ENCODE measurements at places on chromosomes 7 and 10. TPM values are rescaled to one million over a fixed set of nuclear protein-coding genes. Genes with fewer than 3 reads are reported as not detected.

- DNase-seq: no peak
Measured at GRCh38 chr10:84727398-84727797, 399.0 kb downstream of the CCSER2 start.

- no peak for DNase-seq
Measured at GRCh38 chr10:128048819-128049210, 77.4 kb downstream of the MKI67 start.

- no peak for DNase-seq
Measured at GRCh38 chr7:47529826-47530555, 51.9 kb downstream of the TNS3 start.

GRCh38 chr7:85564861-85565260 lies 378.0 kb upstream of the SEMA3D start:
- DNase-seq: no peak

GRCh38 chr10:24390746-24391145 lies 181.8 kb downstream of the KIAA1217 start:
- DNase-seq: no peak

DNA sequence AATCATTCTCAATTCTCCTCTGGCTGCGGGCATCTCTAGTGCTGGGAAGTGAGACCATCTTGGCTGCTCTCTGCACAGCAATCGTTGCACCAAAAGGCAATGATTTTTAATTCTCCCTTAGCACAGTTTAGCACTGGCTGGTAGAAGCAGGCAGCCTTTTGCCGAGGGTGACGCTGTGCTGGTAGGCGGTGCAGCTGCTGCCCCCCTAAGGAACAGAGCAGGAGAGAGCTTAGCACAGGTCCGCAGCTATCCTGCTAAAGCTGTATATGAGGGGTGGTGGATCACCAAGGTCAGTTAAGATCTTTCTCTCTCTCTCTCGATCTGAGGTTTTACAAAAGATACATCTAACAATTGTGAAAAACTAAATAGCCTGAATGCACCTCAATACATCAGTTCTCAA lies 390.1 kb downstream of the GATA3 start:
- DNase-seq: no peak

- DNase-seq: no peak
Measured at GRCh38 chr7:1619152-1620079, 49.6 kb upstream of the PSMG3 start.

DNA sequence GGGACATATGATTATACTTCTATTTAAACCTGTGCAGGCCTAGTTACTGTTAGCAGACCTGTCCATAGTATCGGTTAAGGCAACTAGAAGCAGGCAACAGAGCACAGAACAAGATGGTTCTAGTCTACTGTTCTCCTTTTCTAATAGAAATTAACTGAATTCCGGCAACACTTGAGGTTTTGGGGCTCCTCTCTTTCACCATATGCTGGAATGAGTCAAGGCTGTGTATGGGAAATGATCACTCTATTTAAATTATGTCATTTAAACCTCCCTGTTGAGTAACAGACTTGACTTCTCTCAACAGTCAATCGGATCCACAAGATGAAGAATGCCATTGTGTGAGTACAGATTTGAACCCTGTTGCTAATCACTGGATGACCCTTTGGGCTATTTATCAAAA lies 6.2 kb upstream of the OTUD1 start:
- DNase-seq: no peak

- no peak for DNase-seq
Measured at GRCh38 chr10:4074545-4075407, 289.8 kb upstream of the KLF6 start.

DNA sequence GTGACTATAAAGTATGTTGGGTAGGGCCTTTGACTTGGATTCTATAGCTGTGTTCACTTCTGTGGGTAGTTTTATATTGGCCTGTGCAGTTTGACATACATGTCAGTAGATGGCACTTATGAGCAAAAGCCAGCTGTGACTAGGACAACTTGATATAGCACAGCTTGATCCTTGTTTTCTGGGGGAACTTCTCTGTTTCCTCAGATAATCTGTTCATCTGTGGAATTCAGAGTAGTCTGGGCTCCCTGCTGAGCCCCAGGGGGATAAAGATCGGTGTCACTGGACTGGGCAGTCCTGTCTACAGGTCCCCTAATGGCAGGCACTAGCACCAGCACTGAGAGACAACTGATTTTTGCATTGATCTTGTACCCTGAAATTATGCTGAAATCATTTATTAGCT lies 25.4 kb downstream of the CYP2C9 start:
- DNase-seq: no peak

DNA sequence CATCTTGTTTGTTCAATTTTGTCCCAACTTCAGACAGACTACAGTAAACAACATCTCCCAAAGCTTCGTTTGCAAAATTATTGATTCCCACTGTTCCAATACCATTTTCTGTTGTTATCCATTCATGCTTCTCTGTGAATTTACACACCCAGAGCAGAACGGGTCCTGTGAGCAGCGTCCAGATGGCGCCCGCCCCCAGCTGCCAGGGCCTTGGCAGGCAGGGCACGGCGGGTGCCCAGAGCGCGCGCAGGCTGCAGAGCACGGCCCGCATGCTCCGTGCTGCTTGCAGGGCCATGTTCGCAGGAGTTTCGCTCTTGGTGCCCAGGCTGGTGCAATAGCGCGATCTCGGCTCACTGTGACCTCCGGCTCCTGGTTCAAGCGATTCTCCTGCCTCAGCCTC lies 32.5 kb upstream of the SEPTIN7 start:
- no peak for DNase-seq

- no peak for DNase-seq
Measured at GRCh38 chr7:137987968-137988367, 13.9 kb downstream of the CREB3L2 start.

- no peak for DNase-seq
Measured at GRCh38 chr10:62960416-62960815, 144.2 kb upstream of the EGR2 start.

DNA sequence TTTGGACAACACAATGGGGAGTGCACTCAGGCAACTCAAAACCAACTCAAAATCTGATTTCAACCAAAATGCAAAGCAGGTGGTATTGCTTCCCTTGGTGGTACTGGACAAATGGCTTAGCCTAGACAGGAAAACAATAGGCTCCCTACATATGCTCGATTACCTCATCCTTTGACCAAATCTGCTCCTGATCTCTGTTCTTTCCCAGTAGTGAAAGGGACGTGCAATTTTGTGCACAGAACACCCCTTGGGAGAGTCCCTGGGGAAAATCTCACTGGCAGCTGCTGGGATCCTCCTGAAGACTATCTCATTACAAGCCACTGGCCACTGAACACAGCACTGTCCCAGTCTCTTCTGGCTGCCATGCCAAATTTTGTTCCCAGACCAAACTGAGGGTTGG lies 149.2 kb upstream of the VSTM2A start:
- no peak for DNase-seq

- DNase-seq: no peak
Measured at GRCh38 chr10:86579883-86580520, 58.4 kb upstream of the WAPL start.

GRCh38 chr10:42876945-42877344 lies 94.3 kb downstream of the BMS1 start:
- no peak for DNase-seq

GRCh38 chr7:2964208-2964607 lies 79.5 kb downstream of the CARD11 start:
- no peak for DNase-seq

GRCh38 chr7:138926241-138926612 lies 55.0 kb downstream of the KIAA1549 start:
- no peak for DNase-seq

The TWIST1 gene
- polyA plus RNA-seq: 28.4 TPM

The SPDYE2 gene
- polyA plus RNA-seq: 0.14 TPM

The NRAP gene
- polyA plus RNA-seq: not detected

The CALHM1 gene
- polyA plus RNA-seq: not detected

The SCRN1 gene
- polyA plus RNA-seq: 39.6 TPM

The SLC13A1 gene
- polyA plus RNA-seq: not detected
